Right ventricle myocardium inferior (tissue), 1 donor: ENCODE measurements at places on chromosomes 3 and 15. TPM values are rescaled to one million over a fixed set of nuclear protein-coding genes. Genes with fewer than 3 reads are reported as not detected.

DNA sequence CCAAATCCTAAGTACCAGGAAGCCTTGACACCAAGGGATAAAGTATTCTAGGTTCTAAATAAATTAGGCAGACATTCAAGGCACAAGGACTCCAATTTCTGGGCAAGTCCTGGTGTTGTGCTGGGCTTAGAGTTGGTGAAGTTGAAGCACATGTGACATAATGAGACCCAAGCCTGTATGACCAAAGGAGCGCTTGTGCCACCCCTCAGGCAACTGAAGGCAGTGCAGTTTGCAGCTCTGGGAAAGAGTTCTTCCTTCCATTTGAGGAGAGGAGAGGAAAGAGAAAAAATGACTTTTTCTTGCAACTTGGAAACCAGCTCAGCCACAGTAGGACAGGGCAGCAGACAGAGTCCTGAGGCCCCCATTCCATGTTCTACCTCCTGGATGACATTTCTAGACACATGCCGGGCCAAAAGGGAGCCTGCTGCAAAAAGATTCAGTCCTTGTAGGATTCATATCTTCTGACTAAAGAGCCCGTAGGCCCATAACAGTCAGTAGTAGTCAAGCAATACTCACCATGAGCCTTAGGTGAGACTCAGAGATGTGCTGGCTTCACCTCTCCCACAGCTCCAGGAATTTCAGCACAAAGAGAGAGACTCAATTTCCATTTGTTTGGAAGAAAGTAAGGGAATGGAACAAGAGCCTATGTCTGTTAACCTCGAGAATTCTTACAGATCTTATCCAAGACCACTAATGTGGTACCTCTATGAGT, 588.8 kb upstream of the BCHE start:
- no peak for DNase-seq

GRCh38 chr3:59862686-59863085, 812.9 kb upstream of the CFAP20DC start:
- DNase-seq, result no peak

DNA sequence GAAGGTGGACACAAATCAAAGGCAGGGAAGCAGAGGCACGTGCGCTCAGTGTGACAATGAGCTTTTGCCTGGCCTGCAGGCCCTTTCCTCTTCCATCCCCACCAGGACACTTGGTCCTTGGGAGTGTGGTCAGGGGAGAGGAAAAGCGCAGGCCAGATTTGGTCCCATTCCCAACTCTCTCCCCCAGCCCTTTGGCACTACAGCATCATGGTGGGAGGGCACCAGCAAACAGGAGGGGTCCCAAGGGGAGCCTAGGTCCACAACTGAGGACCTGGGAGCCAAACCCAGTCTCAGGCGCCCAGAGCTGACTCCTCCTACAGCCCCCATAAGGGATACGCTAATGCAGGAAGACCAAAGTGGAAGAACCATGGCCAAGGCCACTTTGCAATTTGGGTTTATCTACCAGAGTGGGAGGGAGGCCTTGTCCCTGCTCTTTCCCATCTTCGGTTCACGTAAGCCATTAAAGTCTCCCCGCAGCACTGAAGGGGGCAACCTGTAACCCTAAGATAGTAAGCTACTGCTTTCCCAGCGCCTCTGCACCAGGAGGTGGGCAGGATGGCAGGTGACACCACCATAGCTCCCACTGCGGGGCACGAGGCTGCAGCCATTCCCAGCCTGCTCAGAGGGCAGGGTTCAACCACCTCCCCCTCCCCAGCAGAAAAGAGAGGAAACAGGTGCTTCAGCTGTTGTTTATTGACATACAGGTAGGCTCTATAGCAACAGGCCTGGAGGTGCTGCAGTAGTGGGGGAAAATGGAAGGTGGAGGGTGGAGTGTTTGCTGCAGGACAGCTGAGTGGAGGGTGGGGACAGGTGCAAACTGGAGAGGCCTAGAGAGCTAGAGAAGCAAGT, 993 bp upstream of the GRAMD2A start:
- DNase-seq, result no peak

DNA sequence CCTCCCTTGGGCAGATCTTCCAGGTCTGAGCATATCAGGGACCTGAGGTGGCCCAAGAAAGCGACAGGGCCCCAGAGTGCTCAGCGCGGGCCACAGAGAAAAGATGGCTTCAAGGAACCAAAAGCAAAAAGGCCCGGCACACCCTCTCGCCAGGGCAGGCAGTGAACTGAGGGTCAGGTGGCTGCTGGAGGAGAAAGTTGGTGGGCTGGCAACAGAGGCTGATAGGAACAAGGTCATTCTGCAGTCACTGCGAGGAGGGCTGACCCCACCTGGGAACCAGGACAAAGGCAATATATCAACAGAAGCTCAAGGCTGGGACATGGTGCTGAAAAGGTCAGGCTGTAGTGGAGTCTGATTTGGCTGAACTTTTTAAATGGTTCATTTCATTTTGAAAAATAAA, 2.8 kb upstream of the ACSBG1 start:
- DNase-seq, result no peak

DNA sequence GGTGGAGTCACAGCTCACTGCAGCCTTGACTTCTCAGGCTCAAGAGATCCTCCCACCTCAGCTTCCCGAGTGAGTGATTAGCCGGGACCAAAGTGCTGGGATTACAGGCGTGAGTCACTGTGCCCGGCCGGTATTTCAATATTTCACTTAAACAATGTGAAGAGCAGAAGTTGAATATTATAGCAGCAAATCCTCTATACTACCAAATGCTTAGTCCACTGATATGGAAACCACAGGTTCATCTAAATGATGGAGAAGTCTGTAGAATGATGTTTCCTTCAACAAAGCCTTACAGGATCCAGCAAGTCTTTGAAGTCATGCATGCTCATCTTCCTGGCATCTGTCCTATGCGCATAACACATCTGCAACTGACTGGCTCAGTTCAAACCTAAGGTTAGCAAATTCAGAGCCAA, 20.3 kb upstream of the UACA start:
- DNase-seq, result no peak

- DNase-seq, result no peak
Measured at GRCh38 chr3:60289341-60290121, 961.7 kb downstream of the FHIT start.

GRCh38 chr3:89586256-89586655, 478.8 kb downstream of the EPHA3 start:
- no peak for DNase-seq

GRCh38 chr3:40655551-40655950, 130.8 kb downstream of the ZNF621 start:
- no peak for DNase-seq

DNA sequence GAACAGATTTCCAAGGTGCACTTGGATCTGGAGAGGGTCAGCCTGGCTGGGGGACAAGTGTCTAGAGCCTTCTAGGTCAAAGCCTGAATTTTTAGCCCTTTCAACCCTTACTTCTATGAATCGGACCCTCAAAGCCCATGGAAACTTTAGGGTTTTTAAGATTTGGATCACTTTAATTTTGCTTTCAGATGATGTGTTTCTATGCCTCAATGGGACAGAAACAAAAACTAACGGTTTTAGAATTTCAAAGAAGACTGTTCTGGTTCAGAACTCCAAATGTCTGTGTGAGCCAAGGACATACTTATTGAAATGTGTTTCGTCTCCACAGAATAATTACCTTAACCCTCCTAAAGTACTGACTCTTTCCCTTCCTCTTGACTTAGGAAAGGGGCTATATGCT, 266.7 kb downstream of the LRTM1 start:
- no peak for DNase-seq

DNA sequence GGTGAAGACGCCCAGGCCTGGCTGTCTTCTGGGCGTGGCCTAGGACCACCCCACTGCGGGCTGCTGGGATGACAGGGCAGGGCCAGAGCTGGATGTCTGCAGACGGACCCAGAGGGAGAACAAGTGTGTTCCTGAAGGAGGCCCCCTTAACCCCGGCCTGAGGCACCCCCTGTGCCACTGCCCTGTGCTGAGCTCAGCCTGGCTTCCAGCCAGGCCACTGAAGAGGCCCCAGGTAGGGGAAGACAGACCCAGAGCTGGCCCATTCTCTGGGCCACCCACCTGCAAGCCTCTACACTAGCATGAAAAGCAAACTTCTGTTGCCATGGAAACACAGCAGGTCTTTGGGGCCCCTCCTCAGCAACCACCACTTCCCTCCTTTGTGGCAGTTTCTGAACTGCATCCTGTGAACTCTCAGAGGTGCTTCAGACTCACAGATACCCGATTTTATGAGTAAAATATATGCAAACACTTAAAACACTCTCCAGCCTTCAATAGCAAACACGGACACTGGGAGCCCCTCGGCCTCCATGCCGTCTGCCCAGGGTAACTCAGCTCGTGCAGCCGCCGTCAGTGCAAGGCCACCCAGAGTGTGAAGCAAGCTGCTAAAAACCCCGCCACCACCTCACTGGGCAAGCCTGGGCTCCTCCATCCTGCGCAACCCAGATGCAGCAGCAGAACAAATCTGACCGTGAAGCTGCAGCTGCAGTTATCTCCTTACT, 42.5 kb downstream of the CMTM6 start:
- DNase-seq, result no peak

- peak; percentile 40 for DNase-seq
Measured at GRCh38 chr3:13379201-13379830, 40.8 kb downstream of the NUP210 start.

DNA sequence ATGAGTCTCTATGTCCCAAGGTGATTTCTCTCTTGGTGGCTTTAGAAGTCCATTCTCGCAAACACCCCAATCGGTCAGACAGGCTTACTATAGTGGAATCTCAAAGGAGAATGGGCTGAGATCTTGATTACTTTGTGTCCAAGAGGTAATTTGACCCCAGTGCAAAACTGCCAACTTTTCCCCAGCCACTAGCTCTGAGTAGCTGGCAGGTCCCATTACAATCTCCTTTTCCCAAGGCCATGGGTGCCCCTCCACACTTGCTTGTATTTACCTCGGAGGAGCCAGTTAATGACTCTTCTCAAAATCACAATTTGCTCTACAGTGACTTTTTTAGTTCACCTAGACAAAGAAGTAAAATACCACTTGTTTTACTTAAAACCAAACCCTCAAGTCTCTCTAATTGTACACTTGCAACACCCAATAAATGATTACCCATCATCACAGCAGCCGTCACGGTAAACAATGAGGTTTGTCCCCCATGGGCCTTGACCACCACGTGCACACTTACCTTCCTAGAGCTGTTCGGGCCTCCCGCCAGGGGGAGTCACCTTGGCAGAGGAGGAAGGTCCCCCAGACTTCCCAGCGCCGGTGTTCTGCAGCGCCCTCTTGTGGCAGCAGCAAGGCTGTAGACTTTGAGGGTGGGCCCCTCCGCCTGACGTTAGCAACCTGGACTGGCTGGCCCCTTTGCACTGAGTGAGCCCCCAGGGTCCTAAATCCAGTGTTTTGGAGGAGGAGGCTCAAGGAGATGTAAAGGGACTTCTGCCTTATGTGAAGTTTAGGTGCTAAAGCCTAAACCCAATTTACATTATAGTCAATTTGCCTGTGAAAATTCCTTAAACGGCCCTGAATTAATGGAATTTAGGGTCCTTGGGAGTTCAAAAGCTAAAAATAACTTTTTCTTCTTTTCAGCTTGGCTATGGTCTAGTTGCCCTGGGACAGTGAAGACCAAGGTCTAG, 18.7 kb upstream of the HDAC11 start:
- DNase-seq, result no peak

GRCh38 chr3:192901435-192901834, 16.2 kb downstream of the MB21D2 start:
- DNase-seq, result no peak

DNA sequence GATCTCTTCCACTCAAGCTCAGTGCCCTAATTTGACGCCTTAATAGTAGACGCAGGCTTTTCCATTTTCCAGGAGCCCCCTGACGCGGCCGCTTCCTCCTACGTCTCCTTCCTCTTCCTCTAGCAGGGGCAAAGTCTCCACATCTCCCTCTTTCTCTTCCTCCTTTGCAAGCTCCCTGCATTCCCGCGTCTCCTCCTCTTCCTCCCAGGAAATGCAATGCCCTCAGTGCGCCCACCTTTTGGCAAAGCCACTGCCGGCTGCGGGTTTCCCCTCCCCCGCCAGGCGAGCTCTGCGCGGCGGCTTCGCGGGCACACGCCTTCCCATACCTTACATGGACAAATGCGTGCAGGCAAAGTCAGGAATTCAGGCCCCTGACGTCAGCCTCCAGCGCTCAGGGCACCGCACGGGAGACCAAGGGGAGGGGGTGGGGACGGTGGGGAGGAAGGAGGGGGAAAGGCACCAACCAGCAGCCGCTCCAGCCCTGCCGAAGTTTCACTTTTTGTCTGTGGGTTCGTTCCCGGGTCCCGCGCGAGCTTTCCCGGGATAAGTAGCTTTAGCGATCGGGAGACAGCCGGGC, 432 bp upstream of the LPP start:
- DNase-seq, result no peak

- no peak for DNase-seq
Measured at GRCh38 chr3:89058371-89058770, 49.0 kb upstream of the EPHA3 start.

- DNase-seq, result no peak
Measured at GRCh38 chr15:82832601-82833361, 23.4 kb downstream of the WHAMM start.

DNA sequence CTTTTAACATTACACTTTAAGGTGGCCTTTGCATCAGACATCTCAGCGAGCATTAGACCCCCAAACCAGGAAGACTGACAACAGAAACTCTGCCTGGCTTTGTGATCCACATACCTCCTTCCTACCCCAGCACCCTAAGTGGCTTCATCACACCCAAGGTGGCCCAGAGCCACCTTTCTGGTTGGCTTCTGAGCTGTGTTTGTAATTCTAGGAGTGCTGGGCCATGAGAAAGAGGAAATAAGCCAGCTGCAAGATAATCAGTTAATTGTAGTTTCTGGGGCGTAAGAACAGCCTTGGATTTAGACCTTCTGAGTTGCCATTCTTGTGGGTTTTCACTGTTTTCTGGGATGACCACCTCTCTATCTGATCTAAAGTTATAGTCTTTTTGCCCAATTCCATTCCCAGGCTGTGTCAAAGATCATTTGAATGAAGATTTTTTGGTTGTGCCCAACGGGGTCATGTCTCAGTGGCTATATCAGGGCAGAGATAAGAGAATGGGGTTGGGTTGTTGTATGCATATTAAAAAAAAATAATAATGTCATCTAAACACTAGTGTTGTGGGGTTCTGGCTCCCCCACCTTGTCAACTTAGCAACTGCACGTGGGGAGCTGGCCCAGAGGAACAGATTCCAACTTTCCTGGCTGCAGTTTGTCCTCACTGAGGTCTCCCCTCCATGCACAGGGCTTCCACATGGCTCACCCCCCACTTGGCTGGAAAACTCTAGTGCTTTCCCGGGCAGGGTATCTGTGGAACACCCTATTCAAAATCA, 234.8 kb upstream of the WNT5A start:
- no peak for DNase-seq

The NOX5 gene
- total RNA-seq, result not detected

The SPATA12 gene
- not detected for total RNA-seq

The GRK7 gene
- not detected for total RNA-seq

The KBTBD13 gene
- total RNA-seq, result 8.4 TPM

The IL17RB gene
- 3.2 TPM for total RNA-seq

The PPP1R14D gene
- total RNA-seq, result not detected

The CPEB1 gene
- 1.9 TPM for total RNA-seq

The CASR gene
- total RNA-seq, result not detected

The EPHA3 gene
- total RNA-seq, result 2.9 TPM

The PLCB2 gene
- total RNA-seq, result 8.2 TPM

The GOLGA6L7 gene
- not detected for total RNA-seq

The RNU6-1 gene
- not detected for total RNA-seq

The FAM174B gene
- total RNA-seq, result 13.0 TPM

The GOLGA8Q gene
- total RNA-seq, result 0.65 TPM

The FBXW12 gene
- not detected for total RNA-seq

The ZDHHC23 gene
- total RNA-seq, result 4.4 TPM

The LRRC31 gene
- not detected for total RNA-seq
